ENCODE measurements at places on chromosomes 12 and 14.

DNA sequence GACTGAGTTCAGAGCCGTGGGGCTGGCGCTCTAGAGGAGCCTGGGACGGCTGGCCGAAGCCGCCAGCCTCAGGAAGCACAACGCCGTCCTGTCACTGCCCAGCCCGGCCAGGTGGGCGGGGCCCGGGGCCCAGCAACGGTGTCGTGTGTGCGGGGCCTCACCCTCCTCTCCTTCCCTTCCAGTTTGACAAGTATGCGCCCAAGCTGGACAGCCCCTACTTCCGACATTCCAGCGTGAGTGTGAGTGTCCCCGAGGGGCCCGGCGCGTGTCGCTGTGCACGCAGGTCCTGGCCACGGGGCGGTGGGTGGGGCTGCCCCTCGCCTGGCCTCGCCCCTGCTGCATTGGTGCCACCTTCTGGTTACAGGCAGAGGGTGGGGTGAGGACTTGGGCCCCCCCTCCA, 38.3 kb downstream of the LRCOL1 start:
- no peak for DNase-seq

- DNase-seq: no peak
Observed at GRCh38 chr12:127162307-127162706, 1104.7 kb upstream of the TMEM132C start.

GRCh38 chr12:54193434-54193833, 4.6 kb upstream of the SMUG1 start:
- no peak for DNase-seq

GRCh38 chr12:77720258-77720657, 110.4 kb upstream of the NAV3 start:
- DNase-seq: no peak

- DNase-seq: no peak
Observed at GRCh38 chr12:72275526-72275925, 3.4 kb downstream of the TRHDE start.

DNA sequence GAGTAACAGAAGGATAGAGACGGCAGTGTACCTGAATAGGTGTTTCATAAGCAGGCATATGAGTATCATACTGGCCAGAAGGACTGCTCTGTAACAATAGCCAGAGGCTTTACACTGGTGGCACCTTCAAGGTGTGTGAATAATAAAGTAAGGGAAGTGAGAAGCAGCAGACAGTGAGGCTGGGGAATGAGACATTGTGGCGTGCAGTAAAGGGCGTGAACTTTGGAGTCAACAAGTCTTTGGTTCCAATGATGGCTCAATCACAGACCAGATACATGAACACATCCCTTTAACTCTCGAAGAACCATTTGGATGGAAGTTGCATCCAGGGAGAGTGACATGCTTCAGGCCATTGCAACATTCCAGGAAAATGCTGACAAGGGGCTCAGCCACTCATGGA, 32.0 kb upstream of the CCND2 start:
- no peak for DNase-seq

DNA sequence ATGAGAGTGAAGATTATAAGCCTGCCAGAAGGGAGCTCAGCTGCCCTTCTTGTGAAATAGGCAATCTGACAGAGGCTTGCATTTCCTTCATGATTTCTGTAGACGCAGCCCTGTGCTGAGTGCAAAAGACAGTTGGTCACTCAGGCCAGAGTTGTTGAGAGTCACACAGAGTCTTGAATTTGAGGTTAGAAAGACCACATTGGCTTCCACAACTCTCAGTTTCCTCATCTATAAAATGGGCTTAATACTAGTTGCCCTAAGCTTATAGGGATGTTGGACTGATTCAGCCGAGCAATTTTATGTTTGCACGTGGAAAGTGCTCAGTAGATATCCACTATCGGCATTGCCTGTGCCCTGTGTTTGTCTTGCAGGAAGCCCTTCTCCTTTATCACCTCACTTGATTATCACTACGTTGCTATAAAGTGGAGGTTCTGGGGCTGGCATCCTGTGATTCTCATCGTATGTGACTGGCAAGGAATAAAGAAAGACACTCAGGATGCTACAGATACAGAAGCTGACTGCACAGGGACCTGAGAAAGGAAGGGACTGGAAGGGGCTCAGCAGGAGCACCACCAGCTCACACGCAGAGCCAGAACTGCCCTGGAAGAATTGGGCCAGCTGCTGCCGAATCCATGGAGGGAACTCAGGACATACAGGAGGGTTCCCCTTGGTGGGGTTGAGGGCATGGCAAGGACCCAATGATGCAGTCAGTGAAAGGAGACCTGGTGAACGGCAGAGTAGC, 19.8 kb upstream of the SERPINA4 start:
- no peak for DNase-seq

- no peak for DNase-seq
Observed at GRCh38 chr12:2008677-2009076, 4.4 kb upstream of the DCP1B start.

- DNase-seq: no peak
Observed at GRCh38 chr12:20364501-20364900, 3.8 kb upstream of the PDE3A start.

DNA sequence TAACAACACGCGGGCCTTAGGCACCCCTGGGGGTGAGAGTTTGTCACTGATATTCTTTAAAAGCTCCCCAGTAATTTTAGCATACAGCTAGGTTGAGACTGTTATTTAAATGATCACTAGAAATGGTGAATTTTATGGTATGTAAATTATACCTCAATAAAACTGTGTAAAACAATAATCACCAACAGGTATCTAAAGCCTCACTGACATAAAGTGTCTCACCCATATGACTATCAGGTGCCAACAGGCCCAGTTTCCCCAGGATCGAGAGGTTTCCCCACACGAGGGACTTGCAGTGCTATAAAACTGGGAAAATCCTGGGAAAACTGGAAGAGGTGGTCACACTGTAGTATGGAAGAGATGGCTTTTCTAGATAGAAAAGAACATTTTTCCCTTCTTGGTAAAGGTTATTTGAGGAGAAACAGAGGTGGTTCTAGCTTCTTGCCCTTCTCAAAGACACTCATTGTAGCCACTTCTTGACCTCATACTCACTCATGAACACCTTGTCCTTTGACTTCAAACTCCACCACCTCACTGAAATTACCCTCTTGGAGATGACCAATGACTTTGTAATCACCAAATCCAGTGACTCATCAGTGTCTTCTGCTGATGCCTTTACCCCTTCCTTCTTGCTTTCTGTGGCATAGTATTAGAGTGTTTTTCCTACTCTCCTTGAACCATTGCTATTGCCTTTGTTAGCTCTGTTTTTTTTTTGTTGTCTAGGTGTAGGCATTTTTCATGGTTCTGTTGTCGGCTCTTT, 24.8 kb upstream of the NUBPL start:
- no peak for DNase-seq

- DNase-seq: no peak
Observed at GRCh38 chr12:104501660-104502059, 44.9 kb downstream of the CHST11 start.

GRCh38 chr12:65942102-65942501, 117.8 kb downstream of the HMGA2 start:
- no peak for DNase-seq

DNA sequence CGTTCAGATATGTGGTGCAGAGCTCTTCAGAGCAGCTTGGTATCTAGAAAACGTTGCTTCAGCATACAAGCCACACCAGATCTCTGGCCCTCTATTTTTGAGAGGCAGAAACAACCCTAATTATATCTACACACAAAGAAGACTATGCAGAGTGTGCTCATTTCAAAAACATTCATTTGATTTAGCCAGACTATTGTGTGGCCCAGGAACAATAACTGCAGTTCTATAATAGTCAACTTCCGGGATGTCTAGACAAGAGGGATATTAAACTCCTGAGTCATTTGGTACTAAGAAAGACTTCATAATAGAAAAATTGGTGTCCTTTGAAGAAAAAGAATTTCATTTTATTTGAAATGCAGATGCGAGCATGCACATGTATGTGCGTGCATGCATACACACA, 153.8 kb downstream of the PELI2 start:
- no peak for DNase-seq

DNA sequence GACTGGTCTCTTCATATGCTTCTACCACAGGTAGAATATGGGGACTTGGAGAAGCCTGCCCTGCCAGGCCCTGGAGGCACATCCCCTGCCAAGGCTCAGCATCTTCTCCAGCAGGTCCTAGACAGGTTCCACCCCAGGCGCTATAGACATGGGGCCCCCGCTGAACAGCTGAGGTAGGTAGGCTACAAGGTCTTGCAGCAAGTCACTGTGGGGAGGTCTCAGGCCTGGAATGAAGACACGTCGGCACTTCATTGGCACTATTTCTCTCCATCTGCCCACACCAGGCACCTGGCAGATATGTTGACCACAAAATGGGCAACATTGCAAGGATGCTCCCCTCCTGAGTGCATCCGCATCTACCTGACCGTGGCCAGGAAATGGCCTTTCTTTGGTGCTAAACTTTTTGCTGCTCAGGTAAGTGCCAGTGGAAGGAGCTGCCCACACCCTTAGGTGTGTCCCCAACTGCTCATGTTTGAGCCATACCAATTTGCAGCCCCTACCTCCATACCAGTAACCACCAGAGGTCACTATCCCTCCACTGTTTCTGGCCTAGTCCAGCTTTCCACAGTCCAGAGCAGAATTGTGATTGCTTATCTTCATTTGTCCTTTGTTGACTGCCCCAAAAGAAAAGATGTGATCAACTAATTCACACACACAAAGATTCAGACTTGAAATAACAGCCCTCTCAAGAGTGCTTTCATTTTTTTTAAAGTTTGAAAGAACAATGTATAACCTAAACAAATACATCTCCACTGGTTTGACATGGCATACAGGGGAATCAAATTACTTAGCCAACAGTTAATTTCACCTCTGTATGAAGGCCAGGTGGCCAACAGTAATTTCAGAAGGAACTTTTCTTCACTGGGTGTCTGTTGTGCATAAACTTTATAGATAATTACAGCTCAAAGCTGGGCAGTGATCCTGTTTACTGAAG, 16.1 kb downstream of the PIGH start:
- DNase-seq: no peak

- DNase-seq: no peak
Observed at GRCh38 chr14:95190857-95191256, 33.5 kb upstream of the DICER1 start.

GRCh38 chr12:111446631-111447570, 41.2 kb downstream of the SH2B3 start:
- DNase-seq: no peak

- no peak for DNase-seq
Observed at GRCh38 chr14:87042354-87042753, 950.6 kb downstream of the GALC start.

GRCh38 chr12:112777387-112778310, 13.9 kb upstream of the RPH3A start:
- no peak for DNase-seq

DNA sequence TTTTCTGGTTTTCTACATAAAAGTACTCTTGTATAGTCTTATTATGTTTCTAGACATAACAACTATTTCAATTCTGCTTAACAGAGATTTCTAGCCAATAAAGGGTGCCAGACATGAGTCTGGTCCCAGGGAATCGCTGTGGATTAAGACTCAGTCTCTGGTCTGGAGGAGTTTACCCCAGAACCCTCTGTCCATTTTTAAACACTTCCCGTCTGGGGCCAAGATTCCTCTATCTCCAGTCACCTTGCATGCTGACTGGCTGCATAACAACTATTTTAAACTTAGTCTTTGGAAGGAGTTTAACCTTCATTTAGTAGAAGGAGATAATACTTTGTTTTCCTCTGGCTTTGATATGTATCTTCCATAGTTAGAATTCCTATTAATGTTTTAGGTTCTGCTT, 163.1 kb upstream of the IFNG-AS1 start:
- DNase-seq: no peak

DNA sequence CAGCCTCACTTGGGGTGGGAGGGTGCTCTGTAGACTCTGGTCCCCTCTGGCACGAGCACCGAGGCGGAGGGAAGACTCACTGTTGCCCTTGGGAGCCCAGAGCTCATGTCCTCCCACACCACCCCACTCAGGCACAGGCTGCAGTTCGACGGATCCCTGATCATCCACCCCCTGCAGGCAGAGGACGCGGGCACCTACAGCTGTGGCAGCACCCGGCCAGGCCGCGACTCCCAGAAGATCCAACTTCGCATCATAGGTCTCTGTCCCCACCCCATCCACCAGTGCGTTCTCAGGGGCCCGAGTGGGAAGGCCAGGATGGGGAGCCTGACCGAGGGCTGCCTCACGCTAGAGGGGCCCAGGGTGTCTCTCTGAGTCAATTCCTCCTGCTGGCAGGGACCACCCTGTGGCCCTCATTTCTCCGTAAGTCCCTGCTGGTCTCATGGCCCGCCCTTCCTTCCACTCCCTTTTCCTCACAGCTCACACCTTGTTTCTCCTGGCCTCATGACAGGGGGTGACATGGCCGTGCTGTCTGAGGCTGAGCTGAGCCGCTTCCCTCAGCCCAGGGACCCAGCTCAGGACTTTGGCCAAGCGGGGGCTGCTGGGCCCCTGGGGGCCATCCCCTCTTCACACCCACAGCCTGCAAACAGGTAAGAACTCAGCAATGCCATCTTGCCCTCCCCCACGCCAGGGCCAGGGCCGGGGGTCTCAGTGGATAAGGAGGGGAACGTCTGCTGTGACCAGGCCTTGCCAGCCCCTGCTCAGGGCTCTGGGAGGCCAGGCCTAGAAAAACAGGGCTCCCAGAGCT, 27.0 kb downstream of the PAPLN start:
- no peak for DNase-seq

GRCh38 chr12:123389560-123390351, 5.8 kb downstream of the KMT5A start:
- no peak for DNase-seq

GRCh38 chr12:123453165-123453564, 4.8 kb upstream of the SNRNP35 start:
- DNase-seq: no peak

DNA sequence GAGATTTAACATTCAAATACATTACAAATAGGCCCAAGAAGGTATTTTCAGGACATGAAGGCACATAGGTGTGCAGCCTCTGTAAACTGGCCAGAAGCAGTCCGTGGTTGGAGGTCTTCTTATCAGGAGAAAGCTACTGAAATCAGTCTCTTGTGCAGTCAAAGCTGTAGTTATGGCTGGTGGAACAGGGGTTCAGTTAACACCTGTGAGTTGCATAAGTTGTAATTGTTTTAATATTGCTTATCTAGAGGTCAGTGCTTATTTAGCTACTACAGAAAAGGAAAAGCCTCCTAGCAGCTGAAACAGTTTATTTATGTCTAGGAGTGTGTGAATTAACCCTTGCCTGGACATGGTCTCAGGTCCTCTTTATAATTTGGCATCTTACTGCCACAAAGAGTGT, 377.6 kb upstream of the MDGA2 start:
- DNase-seq: no peak

DNA sequence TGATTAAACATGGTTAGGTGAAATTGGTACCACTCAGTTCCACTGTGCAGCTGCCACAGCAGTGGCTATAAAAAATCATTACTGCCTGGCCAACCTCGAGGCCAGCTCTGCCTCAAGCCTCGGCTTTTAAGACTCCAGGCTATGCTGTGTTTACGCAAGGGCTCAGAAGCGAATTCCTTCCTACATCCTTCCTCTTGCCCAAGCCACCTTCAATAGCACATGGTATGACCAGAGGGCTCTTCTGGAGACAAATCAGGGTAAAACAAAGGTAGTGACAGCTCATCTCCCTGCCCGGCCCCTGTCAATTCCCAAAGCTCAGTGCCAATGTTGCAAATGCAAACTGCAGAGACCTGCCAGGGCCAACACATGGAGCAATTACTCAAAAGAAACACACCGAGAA, 31.9 kb downstream of the NUAK1 start:
- DNase-seq: no peak
